ENCODE measurements at places on chromosomes 13 and 19. TPM values are rescaled to one million over a fixed set of nuclear protein-coding genes. Genes with fewer than 3 reads are reported as not detected.

ZNF563 gene
- not detected for total RNA-seq

TUBA3C gene
- not detected for total RNA-seq

SOX1 gene
- not detected for total RNA-seq

FBN3 gene
- 0.17 TPM for total RNA-seq

Measured in A549 treated with Hydrocortisone at 1 μM for 4 hours (cell line).